ENCODE measurements at places on chromosomes 6 and 20. TPM values are rescaled to one million over a fixed set of nuclear protein-coding genes. Genes with fewer than 3 reads are reported as not detected.
A peak's percentile ranks its signal among the peaks of the same experiment; 100 is the strongest.

DNA sequence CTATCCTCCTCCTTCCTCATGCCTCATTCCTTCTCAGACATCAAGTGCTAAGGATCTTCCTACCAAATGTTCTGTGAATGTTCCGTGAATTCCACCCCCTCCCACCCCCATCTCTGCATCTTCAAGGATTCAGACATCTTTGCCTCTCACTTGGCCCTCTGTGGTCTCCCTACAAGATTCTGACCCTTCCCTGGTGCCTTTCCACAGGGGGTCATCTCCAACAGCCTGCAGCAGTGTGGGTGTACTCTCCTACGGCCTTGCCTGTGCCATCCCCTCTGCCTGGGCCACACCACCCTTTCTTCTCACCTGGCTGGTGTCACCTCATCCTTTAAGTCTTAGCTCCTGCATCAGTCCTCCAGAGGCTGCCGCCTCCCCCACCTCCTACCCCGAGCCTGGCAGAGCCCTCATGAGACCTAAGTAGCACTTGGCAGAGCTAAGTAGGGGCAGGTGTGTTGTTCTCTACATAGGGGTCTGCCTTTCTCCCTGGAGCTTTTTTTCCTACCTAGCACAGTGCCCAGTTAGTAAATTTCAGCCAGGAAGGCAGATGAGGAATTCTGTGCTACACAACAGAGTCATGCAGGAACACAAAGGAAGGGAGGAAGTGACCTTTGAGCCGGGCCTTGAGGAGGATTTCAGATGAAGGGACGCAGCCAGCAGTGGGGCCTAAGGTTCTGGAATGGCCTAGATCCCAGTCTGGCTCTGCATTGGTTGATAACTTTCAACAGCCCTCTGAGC, 43.1 kb downstream of the TM9SF4 start:
- no peaks in the 10 kb centered on the region for H3K27me3 ChIP-seq
- H3K36me3 ChIP-seq, result no peaks in the 10 kb centered on the region
- peaks cover 14% of the 10 kb centered on the region for H3K4me1 ChIP-seq
- peak; percentile 41 for DNase-seq
- H3K27ac ChIP-seq, result peak overlapping the region; percentile 30

DNA sequence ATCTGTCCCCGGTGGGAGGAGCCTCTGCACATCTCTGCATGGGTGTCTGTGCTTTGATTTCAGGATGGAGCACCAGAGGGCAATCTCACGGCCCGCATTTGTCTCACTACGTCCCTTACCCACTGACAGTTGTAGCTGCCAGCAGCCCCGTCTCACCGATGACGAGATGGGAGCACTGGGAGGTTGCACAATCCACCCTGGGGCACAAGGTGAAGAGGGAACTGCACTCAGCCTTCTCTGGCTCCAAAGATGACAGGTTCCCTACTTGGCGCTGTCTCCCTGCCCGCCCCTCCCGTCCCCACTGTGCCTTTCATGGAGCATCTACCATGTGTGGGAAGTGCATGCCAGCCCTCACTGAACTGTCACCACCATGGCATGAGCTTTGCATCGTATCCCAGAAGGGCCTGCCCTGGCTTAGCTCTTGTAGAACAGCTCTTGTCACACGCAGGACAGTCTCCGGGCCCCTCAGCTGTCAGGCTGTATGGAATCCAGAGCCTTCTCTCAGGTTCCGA, 99.9 kb upstream of the PMEPA1 start:
- H3K4me3 ChIP-seq, result no peak overlapping the region
- peak; percentile 63 for DNase-seq
- no peaks in the 10 kb centered on the region for H3K4me1 ChIP-seq
- H3K27me3 ChIP-seq, result no peaks in the 10 kb centered on the region
- no peaks in the 10 kb centered on the region for H3K36me3 ChIP-seq
- no peak overlapping the region for H3K27ac ChIP-seq

DNA sequence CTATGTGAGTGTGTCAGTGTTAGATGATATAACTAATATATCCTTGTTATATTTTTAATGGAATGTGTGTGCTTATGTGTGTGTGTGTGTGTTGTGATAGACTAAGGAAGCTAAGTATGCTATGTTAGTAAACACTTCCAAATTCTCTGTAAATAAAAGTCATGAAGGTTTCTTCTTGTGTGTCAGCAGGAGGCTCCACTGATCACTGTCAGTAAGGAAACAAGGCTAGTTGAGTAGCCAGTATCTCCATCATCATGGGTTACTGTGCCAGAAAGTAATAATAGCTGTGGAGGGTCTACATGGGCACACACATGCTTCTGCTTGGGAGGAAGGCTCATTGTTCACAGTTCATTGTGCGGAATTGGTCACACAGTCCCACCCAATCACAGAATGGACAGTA, 302.8 kb upstream of the RNF217 start:
- no peaks in the 10 kb centered on the region for H3K27me3 ChIP-seq
- no peaks in the 10 kb centered on the region for H3K36me3 ChIP-seq
- H3K4me3 ChIP-seq, result no peak overlapping the region
- DNase-seq, result no peak
- no peaks in the 10 kb centered on the region for H3K4me1 ChIP-seq

DNA sequence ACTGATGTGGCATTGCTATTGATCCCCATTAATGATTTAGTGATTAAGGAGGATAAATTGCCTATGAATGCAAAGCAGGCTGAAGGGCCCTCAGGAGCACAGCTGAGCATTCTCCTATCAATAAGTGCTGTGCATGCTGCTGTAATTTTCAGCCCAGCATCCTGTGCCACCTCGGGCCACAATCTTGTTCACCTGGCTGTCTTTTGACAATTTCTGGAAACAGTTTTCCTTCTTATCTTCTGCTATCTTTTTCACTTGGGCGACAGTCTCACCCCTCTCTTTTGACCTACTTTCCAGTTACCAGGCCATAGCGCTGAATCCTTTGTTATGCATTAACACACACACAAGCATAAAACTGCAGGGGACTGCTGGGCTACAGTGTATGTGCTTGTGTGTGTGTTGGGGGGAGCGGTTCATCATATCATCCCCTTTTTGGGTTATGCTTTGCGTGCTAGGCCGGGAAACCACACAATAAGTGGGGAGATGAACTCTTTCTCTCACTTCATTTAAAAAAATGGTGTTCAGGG, 60.2 kb downstream of the F13A1 start:
- H3K4me3 ChIP-seq, result no peak overlapping the region
- H3K27ac ChIP-seq, result no peak overlapping the region
- H3K27me3 ChIP-seq, result no peaks in the 10 kb centered on the region
- H3K36me3 ChIP-seq, result no peaks in the 10 kb centered on the region
- H3K4me1 ChIP-seq, result no peaks in the 10 kb centered on the region

DNA sequence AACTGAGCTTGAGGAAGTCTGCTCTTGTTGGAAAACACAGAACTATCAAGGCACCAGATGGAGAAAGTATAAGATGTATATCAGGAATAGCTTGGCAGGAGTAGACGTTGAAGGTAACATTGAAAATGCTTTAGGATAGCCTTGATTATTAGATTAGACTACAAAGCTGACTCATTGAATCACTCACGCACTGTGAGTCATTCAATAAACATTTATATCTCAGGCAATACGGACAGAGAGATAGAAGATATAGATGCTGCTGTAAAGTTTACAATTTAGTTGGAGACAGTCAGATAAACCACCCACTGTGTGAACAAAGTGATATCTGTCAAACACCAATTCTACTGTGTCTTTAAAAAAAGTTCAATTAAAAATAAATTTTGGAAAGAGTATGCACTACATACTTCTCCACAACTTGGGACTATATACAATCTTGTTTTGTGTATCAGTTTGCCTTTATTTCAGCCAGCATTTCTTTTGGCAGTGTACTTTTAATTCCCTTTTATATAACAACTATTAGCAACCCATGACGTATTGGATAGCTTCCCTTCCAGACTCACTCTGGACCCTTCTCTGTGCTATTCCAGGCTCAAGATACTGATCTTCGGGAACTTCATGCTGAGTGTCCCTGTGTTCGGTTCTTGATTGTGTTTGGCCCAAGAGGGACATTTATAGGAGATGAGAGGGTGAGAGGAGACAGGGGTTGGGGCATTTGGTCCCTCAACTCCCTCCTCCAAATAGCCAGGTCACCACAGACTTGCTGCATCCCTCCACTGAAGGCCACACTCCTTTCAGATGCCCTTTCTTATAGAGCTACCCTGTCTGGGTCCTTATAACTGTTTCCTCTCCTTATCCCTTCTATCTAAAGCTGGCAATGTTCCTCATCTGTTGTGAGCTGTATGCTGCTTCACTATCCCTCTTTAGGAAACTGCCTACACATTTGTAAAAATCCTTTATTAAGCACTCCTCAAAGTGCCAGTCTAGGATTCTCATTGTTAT, 176.6 kb upstream of the PTPRK start:
- no peak overlapping the region for H3K27ac ChIP-seq
- no peaks in the 10 kb centered on the region for H3K27me3 ChIP-seq
- no peak for DNase-seq
- no peaks in the 10 kb centered on the region for H3K4me1 ChIP-seq

GRCh38 chr20:25744261-25744660, 47.6 kb upstream of the ZNF337 start:
- no peak overlapping the region for H3K27ac ChIP-seq
- H3K27me3 ChIP-seq, result no peaks in the 10 kb centered on the region
- no peaks in the 10 kb centered on the region for H3K36me3 ChIP-seq
- H3K4me1 ChIP-seq, result no peaks in the 10 kb centered on the region
- no peak for DNase-seq

GRCh38 chr6:33843131-33844121, 39.6 kb upstream of the MLN start:
- H3K4me1 ChIP-seq, result peaks cover 32% of the 10 kb centered on the region
- no peak overlapping the region for H3K27ac ChIP-seq
- no peaks in the 10 kb centered on the region for H3K27me3 ChIP-seq
- H3K36me3 ChIP-seq, result no peaks in the 10 kb centered on the region
- no peak for DNase-seq

- peak within 1 kb of the TSS; percentile 58 for H3K4me3 ChIP-seq
- peak within 1 kb of the TSS; percentile 97 for H3K27ac ChIP-seq
- H3K4me1 ChIP-seq, result peaks cover 44% of the 10 kb centered on the region
- H3K27me3 ChIP-seq, result no peaks in the 10 kb centered on the region
Measured at GRCh38 chr6:35297601-35298481, at the start of gene DEF6. Gene DEF6, plus strand, starts transcription at chr6:35297818. Its CDS starts 39 bp downstream, at chr6:35297857.

GRCh38 chr6:15242937-15243614, 2.8 kb upstream of the JARID2 start:
- no peak overlapping the region for H3K4me3 ChIP-seq
- H3K4me1 ChIP-seq, result peaks cover 34% of the 10 kb centered on the region
- peak overlapping the region; percentile 52 for H3K27ac ChIP-seq
- H3K36me3 ChIP-seq, result no peaks in the 10 kb centered on the region
- peak; percentile 43 for DNase-seq
- H3K27me3 ChIP-seq, result no peaks in the 10 kb centered on the region

GRCh38 chr6:43628393-43629103, 516 bp downstream of the GTPBP2 start:
- DNase-seq, result no peak
- H3K27ac ChIP-seq, result peak overlapping the region; percentile 94
- no peaks in the 10 kb centered on the region for H3K27me3 ChIP-seq
- peak overlapping the region; percentile 77 for H3K4me3 ChIP-seq
- peaks cover 25% of the 10 kb centered on the region for H3K36me3 ChIP-seq

DNA sequence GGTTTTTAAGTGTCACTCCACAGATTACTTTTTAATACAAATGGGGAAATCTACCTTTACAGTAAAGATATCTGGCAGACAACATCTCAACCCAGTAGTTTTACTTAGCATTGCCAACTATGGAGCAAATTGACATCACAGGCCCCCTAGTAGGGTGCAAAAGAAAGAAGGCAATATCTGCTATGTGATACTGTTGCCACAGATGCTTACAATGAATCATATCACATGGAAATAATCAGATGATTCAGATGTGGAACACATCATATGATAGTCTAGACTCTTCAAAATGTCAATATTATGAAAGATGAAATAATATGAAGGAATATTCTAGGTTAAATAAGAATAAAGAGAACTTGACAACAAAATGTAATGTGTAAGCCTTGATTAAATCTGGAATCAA, 322.5 kb downstream of the BMP2 start:
- no peaks in the 10 kb centered on the region for H3K4me1 ChIP-seq
- H3K36me3 ChIP-seq, result no peaks in the 10 kb centered on the region
- H3K27ac ChIP-seq, result no peak overlapping the region

DNA sequence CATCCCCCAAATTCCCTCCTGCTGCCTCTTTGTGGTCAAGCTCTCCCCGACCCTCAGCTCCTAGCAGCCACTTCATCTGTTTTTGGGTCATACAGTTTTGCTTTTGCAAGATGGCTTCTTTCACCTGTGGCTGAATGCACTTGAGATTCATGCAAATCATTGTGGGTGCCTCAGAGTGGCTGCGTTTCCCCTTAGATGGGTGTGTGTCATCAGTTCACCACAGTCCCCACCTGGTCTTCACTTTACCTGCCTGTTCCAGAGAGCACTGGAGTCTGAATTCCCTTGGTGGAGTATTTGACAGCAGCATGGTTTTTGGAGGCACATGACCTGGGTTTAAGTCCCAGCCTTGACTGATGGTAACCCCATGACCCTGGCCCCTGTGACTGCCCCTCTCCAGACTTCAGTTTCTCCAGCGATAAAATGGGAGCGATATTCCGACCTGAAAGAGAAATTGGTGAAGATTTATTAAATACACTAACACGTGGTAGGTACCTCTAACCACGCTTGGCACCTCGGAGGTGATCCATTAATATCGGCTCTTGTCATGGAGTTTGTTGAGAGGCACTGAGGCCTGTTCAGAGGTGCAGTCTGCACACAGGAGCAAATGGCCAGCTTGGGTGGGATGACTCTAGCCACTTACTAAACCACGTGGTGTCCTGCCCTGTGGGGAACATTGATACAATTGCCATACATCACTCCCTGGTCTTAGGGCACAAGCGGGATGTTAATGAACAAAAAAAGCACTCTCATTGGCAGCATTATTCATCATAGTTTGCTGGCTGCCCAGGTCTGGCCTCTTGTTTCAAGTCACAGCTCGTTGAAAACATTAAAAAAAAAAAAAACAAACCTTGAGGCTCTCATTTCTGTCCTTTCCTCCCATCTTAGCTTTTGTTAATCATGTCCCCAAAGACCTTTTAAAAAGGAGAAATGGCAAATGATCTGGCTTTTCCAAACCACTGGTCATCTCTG, 167.2 kb upstream of the KCNG1 start:
- no peaks in the 10 kb centered on the region for H3K36me3 ChIP-seq
- H3K27ac ChIP-seq, result no peak overlapping the region
- no peak for DNase-seq
- peaks cover 4% of the 10 kb centered on the region for H3K4me1 ChIP-seq
- no peak overlapping the region for H3K4me3 ChIP-seq

DNA sequence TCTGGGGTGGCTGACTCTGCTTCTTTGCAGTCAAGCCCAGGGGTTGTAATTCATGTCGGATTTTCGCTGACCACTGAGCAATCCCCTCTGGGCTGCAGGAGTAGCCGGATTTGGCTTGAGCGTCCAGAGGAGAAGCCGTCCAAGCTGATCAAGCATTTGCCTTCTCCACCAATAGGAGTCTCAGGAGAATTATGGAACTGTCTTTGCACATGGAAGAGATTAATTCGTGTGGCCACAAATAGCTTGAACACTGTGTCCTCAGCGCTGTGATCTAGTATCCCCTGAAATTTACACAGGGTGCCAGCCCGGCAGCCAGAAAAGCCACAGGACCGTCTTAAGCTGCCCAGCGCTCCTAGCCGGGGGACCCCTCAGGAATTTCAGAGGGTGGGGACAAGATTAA, 37.1 kb downstream of the EYA2 start:
- no peak for DNase-seq
- H3K27ac ChIP-seq, result no peak overlapping the region
- no peaks in the 10 kb centered on the region for H3K4me1 ChIP-seq
- H3K4me3 ChIP-seq, result no peak overlapping the region
- H3K27me3 ChIP-seq, result no peaks in the 10 kb centered on the region

MYL9 gene
- total RNA-seq, result 369 TPM

GSTA1 gene
- total RNA-seq, result not detected

HLA-DPA1 gene
- 510 TPM for total RNA-seq

SYCP2 gene
- total RNA-seq, result 4.3 TPM
